Fibroblast of lung (primary cell): ENCODE measurements at places on chromosomes 3 and 15. TPM values are rescaled to one million over a fixed set of nuclear protein-coding genes. Genes with fewer than 3 reads are reported as not detected.
A peak's percentile ranks its signal among the peaks of the same experiment; 100 is the strongest.

Gene SLC9C1
- polyA plus RNA-seq, result not detected in 2 replicates

Gene RHCG
- not detected in 2 replicates for polyA plus RNA-seq

Gene FAM107A
- 0.02 and 0.16 TPM in 2 replicates for polyA plus RNA-seq

Gene GAP43
- polyA plus RNA-seq, result 0.54 and 2.1 TPM in 2 replicates

- DNase-seq, result peak; percentile 47
Observed at GRCh38 chr3:111954228-111954990, 24.4 kb upstream of the ABHD10 start.

DNA sequence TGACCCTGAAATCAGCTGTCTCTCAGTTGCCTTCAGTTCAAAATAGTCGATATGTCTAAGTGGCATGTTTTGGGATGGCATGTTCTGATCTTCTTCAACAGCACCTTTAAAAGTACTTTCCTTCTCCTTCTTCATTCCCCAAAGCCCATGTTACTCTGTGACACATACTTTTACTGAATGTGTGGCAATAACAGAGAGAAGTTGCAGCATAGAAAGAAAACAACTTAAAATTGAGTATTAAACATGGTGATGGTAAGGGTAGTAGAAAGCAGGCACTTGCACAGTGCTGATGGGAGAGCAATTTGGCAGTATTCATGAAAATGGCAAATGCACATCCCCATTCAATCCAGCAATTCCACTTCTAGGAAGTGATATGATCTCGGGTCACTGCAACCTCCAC is 12.3 kb upstream of the ULK4 start:
- DNase-seq, result no peak

DNA sequence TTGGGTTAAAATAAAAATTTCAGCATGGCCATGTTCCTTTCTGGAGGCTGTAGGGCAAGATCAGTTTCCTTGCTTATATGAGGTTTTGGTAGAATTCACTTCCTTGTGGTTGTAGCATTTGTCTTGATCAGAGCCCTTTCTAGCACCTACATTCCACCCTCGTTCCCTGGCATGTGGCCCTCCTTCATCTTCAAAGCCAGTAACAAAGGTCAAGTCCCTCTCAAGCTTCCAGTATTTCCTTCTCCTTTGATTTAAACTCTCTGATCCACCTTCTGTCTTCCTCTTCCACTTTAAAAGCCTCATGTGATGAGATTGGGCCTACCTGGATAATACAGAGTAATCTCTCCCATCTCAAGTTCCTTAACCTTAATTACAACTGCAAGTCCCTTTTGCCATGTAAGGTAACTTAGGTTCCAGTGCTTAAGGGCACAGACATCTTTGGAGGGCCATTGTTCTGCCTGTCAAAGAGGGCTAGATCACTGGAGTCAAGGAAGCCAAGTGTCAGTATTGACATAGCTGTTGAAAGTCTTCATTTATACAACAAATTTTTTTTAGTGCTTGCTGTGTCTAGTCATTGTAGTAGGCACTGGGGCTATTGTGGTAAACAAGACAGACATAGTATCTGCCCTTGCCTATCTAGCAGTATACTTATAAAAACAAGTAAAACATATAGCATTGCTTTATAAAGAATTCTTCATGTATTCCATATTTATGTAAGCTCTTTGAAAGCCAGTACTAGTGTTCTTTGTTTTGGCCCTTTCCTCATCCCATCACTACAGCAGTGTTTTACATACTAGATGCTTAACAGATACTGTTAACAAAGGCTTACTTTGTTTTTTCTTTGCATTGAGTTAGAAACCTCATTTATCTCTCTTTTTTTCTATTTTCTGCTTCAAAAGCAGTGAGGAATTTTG is 40.7 kb downstream of the GLCE start:
- no peak for DNase-seq

GRCh38 chr3:32203854-32204253 is 34.6 kb upstream of the CMTM8 start:
- DNase-seq, result peak; percentile 60

- peak; percentile 54 for DNase-seq
Observed at GRCh38 chr15:100849021-100849854, 30.4 kb upstream of the ALDH1A3 start.
